ENCODE measurements at places on chromosomes 7 and 10.

DNA sequence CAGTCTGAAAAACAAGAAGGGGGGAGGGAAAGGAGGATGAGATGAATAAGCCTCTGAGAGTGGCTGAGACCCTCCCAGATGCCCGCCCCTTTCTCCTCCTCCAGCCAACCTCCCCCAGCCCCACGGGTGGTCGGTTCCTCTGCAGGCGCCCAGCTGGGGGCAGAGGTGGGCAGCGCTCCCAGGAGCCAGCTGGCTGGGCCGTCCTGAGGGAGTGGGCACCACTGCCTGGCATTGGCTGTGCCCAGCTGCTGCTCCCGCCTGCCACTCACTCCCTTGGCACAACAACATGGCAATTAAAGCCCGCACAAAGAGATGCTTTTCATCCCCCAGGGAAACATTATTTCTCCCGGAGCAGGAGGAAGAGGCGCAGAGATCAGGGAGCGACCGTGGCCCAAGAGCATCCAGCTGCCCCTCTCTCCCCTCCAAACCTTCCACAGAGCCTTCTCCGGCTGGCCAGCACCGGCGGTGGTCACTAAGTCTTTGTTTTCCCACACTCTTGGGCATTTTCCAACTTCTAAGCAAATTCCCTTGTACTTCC, 107.2 kb downstream of the SPDYE5 start:
- peak; percentile 41 for DNase-seq

DNA sequence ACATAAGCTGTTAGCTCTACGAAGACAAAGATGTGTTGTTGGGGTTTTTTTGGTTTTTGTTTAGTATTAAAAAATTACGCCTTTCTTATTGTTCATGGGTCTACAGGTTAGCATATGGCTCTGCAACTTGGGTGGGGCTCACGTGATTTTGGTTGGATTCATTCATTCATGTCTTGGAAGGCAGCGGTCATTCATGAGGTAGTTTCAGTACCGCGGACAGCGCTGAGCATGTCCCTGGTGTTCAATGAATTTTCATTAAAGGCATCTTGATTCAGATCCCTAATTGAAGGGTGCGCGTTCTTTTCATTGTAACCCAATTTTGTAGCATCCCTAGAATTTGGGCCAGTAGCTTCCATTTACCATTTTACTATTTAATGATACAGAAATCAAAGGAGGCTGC, 42.9 kb upstream of the TCERG1L start:
- peak; percentile 25 for DNase-seq

GRCh38 chr10:129498680-129499079, 31.6 kb downstream of the MGMT start:
- no peak for DNase-seq

DNA sequence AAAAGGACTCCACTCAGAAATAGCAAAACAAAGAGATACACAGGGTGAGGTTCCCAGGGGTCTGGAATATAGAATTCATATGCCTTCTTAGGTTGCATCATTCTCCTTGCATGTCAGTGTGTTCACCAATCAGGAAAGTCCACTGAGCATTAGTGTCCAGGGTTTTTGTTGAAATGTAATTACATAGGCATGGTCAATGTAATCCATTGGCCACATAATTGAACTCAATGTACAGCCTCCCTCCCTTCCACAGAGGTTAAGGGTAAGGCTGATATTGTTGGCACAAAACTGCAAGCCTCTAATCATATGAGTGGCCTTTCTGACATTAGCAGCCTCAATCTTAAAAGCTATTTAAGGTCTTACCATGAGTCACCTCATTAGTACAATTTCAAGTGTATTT, 736.1 kb upstream of the VSTM2A start:
- DNase-seq, result no peak

DNA sequence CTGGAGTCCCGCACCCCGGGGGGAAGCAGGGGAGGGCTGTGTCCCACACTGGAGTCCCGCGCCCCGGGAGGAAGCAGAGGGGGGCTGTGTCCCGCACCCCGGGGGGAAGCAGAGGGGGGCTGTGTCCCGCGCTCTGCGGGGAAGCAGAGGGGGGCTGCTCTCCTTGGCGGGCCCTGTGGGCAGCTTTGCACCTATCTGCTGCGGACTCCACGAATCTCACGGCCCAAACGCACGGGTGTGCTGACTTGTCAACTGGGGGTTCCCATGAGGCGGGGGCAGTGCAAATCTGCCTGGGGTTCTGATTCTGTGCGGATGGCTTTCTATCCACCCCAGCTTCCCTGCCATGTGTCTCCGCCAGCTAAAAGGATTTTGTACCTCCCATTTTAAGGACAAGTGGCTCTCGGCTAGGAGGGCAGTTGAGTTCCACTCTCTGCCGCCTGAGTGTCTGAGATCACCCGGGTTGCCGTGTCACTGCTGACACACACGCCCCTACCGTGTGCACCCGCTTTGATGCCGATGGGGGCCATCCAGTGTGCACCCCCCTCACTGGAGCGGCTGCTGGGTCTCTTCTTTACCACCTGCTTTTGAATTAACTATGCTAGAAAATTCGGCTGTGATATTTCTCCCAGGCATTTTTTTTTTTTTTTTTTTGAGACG, 20.5 kb downstream of the GPER1 start:
- DNase-seq, result no peak

- DNase-seq, result peak; percentile 38
Observed at GRCh38 chr7:95396136-95397032, at the start of gene PON3. TSS of gene PON3 (minus strand) at chr7:95396375. CDS start at chr7:95396350, 25 bp downstream.

GRCh38 chr7:94492601-94493000, 17.0 kb upstream of the CASD1 start:
- DNase-seq, result no peak

Measured in muscle of arm (tissue), 14 donors.